ENCODE measurements at places on chromosomes 7 and 10.

GRCh38 chr10:5511231-5511884 is 12.0 kb upstream of the CALML5 start:
- DNase-seq = no peak

DNA sequence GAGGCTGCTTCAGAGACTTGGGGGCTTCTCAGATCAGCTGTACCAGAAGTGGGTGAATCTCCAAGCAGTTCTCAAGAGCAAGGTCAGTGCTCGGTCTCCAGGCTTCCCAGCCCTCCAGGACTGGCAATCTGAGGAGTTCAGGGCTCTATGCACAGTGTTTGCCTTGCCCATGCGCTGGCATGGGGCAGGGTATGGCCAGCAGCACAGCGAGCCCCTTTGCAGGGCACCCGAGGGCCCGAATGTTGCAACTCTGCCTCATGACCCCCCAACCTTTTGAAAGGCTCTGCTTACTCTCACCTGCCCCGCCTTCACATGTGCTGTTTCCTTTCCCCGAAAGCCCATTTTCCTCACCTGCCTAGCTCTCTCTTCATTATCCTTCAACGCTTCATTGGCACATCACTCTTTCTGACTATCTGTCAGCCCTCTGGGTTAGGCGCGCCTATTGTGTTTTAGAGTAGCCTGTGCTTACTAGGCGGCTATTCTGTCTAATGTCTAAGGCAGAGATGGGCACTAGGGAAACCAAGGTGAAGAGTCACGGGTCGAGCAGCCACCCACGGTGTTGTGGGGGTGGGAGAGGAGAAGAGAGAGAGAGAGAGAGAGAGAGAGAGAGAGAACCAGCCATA is 83.6 kb downstream of the WDFY4 start:
- no peak for DNase-seq

GRCh38 chr10:5468262-5469106 is 30.9 kb downstream of the CALML5 start:
- DNase-seq = no peak

DNA sequence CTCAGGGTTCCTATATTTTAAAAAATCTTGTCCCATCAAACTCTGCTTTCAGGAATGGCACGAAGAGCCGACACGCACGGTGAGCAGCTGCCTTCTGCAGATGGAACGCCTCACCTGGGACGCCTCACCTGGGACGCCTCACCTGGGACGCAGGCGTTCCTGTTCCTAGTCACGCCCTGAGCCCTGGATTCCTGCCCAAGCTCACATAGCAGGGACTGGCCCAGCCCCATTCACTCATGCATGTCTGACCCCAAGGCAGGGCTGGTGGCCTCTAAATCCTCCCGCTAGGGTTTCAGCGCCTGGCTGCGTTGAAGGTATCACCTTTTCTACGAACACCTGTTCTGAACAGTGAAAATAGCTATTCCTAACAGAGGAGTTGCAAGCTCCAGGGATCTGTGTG is 49.8 kb downstream of the CARD11 start:
- no peak for DNase-seq

- no peak for DNase-seq
Measured at GRCh38 chr7:41093141-41093540, 609.7 kb downstream of the INHBA start.

GRCh38 chr7:73761854-73762658 is 8.0 kb downstream of the CLDN3 start:
- no peak for DNase-seq

DNA sequence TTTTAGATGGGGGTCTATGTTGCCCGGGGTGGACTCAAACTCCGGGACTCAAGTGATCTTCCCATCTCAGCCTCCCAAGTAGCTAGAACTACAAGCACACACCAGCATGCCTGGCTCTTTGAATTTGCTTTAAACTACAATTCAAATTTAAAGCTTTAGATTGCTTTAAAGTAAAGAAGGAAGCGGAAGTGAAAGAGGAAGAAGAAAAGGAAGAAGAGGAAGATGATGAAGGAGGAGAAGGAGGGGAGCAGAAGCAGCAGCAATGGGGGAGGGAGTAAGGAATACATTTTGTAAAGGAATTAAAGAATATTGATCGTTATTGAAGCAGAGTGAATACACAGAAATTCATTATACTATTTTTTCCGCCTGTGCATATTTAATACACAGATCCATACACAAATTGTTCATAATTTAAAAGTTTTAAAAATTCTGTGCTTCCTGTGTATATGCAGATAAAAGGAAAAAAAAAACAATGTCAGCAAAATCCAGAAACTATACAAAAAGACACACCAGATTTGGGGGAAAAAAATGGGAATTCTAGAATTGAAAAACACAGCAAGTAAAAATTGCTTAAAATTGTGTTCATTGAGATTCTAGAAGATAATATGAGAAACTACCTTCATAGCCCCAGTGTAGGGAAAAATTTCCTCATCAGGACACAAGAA is 60.8 kb upstream of the KCNMA1 start:
- DNase-seq = no peak

DNA sequence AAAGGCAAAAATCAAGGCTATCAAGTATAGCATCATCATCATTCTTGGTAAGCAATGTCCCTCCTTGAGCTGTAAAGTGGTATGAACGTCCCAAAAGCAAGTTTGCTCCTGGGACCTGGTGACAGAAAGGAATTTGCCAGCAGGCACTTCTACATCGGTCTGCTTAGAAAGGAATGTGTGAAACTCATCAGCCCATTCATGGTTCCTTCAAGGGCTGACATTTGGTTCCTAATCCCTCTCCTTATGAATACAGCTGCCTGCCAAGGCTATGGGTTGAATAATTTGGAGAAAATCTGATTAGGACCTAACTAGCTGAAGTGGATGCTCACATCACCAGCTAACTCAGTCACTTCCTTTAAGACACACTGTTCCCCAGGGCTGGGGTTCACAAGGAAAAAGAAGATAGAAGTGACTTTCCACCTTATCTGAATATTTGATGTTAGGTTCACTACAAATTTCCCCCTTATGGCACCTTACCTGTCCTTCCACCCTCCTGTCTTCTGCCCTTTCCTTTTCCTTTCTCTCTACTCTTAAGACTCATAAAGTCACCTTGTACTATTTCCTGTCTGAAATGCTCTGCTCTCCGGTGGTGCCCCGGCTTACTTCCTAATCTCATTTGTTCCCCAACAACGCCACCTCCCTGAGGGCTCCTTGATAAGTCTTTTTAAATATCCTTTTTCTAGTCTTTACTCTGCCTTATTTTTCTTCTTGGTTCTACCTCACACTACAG is 187.1 kb downstream of the NPSR1 start:
- no peak for DNase-seq

DNA sequence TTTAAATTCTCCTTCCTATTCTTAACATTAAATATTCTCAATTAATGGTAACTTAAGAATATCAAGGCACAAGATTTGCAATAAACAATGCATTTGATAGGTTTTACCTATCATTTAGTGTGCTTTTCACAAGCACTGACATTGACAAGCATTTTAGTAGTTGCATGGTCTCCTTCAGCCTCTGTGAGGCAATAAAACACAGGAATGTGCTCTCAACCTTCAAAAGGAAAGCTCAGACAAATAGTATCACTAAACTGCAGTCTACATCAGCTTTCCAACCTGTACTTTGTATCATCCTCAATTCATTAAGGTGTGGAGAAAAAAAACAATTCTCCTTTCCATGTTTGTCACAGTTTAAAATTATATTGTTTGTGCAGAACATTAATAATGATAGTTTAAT is 51.1 kb upstream of the TSPAN13 start:
- DNase-seq = no peak

DNA sequence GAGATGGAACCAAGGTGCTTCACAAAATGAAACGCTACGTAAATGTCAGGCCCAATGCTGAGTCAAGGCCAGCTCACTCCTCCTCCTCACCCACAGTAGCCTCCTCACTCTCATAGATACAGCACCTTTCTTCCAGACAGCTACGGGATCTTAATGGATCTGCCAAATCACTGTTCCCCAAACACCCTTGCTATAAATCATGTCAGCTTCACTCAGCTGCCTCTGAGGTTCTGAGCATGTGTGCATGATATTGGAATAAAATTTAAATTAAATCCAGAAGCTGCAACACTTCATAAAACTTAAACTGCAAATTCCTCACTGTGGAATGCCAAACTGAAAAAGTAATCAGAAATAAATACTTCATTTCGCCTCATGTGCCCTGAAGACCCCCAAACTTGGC is 14.7 kb upstream of the CPXM2 start:
- no peak for DNase-seq

DNA sequence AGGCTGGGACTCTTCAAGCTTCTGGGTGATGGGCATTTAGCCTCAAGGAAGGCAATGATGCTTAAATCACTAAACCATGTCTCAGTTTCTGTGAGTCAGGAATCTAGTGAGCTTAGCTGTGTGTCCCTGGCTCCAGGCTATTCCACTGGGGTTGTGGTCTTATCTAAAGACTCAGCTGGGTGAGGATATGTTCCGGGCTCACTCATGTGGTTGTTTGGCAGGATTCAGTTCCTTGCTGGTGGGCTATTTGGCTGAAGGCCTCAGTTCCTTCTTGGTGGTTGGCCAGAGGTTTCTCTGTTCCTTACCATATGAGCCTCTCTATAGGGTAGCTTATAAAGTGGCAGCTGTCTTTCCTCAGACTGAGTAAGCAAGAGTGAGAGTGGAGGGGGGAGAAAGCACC is 12.0 kb downstream of the EVX1 start:
- DNase-seq = no peak

DNA sequence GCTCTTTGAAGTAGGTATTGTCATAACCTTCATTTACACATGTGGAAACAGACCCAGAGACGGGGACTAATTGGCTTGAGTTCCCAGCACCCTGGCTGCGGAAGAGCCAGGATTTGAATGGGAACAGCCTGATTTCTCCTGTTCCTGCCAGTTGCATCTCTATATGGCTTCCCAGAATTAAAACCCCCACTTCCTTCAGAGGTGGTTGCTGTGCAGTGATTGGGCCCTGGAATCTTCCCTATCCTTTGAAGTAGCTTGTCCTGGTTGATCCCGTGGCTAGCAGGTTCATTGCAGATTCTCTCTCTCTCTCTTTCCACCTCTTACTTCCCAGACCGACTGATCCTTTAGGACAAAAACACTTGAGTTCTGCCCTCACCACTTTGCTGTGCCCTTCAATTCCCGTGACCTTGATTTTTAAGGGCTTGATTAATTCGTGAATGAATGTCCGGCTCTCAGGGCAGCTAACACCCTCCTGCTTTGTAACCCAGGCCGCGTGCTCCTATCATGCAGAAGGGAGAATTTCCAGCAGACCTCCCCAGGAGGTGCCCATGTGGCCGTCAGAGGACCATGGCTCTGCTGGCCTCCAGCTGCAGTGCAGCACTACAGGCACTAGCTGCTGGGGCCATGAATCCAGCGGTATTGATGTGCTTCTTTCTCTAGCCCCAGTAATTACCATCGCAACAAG is 120.6 kb upstream of the AGK start:
- DNase-seq = no peak

DNA sequence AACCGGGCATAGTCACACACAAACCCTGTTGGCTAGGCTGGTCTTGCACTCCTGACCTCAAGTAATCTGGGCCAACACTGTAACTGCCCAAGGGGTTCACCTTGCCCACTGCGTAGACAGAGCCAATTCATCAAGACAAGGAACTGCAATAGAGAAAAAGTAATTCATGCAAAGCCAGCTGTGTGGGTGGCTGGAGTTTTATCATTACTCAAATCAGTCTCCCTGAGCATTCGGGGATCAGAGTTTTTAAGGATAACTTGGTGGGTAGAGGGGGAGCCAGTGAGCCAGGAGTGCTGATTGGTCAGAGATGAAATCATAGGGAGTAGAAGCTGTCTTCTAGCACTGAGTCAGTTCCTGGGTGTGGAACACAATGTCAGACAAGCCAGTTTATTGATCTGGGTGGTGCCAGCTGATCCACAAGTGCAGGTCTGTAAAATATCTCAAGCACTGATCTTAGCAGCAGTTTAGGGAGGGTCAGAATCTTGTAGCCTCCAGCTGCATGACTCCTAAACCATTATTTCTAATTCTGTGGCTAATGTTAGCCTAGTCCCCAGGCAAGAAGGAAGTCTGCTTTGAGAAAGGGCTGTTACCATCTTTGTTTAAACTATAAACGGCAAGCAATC is 15.6 kb upstream of the FXYD4 start:
- DNase-seq = peak; percentile 32

- no peak for DNase-seq
Measured at GRCh38 chr7:3073763-3074458, 30.2 kb upstream of the CARD11 start.

GRCh38 chr10:28246023-28246422 is 56.8 kb downstream of the MPP7 start:
- no peak for DNase-seq

- no peak for DNase-seq
Measured at GRCh38 chr10:96450529-96451207, 63.1 kb downstream of the TLL2 start.

DNA sequence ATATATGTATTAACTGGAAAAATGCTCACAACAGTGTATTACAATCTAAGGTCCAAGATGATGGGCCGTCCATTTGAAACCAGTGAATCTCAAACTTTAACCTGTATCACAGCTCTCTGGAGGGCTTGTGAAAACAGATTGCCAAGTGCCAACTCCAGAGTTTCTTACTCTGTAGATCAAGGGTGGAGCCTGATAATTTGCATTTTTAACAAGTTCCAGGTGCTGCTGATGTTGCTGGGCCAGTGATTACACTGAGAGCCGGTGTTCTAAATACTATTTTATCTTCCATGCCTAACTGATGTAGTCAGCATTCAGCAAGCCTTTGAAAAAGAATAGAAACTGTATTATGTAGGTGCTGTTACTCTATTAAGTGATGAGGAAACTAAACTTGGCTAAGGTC is 269.9 kb upstream of the FERD3L start:
- DNase-seq = no peak

DNA sequence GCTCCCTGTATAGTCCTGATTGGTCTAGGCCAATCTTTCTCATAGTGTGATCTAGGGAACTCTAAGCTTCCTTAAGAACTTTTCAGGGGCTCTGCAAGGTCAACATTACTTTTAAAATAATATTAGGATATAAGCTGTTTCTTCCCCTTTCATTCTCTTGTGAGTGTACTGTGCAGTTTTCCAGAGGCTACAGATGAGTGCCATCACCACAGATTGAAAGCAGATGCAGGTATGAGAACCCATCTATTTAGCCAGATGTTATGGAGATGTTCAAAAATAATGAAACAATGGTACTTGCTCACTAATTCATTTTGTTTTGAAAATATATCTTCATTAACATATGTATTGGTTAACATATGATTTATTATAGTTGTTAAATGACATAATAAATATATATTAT is 169.2 kb upstream of the SEMA3A start:
- no peak for DNase-seq

DNA sequence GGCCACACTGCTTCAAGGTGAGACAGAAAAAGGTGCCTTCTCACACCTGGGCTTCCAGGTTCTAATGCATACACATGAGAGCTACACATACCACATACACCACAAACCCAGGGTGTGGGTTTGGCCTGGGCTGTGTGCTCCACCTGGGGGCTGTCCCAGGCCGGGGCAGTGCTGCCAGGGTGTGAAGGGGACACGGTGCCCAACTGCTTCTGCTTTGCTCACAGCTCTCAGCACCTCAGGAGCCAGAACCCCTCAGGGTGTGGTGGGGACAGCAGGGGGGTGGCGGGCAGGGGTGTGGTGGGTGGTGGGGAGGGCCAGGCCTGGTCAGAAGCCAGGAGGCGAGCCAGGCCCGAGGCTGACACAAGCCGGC is 51.1 kb downstream of the TMEM209 start:
- DNase-seq = no peak
